Omental fat pad (tissue), 4 donors: ENCODE measurements at places on chromosomes 5 and 9. TPM values are rescaled to one million over a fixed set of nuclear protein-coding genes. Genes with fewer than 3 reads are reported as not detected.

DNA sequence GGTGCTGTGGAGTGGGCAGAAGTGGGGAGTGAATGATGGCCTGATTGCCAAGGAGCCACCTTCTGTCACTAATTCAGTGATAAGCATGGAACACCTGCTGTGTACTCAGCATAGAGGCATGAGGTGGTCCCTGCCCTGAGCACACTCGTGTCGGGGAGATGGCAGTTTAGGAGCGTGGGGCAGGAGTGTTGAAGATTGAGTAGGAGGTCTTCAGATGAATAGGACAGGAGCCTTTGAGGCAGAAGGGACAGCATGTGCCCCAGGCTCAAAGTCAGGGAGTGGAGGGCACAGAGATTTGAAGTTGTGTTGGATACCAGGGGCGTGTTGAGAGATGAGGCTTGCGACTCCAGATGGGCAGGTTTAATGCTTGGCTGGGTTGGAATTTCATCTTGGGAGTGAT is 55.0 kb downstream of the ZNF618 start:
- DNase-seq: no peak

DNA sequence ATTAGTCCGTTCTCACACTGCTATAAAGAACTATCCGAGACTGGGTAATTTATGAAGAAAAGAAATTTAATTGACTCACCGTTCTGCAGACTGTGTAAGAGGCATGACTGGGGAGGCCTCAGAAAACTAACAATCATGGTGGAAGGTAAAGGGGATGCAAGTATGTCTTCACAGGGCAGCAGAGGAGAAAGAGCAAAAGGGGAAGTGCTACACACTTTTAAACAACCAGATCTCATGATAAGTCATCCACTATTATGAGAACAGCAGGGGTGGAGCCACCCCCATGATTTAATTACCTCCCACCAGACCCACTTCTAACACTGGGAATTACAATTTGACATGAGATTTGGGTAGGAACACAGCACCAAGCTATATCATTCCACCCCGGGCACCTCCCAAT is 26.6 kb downstream of the FST start:
- DNase-seq: no peak

DNA sequence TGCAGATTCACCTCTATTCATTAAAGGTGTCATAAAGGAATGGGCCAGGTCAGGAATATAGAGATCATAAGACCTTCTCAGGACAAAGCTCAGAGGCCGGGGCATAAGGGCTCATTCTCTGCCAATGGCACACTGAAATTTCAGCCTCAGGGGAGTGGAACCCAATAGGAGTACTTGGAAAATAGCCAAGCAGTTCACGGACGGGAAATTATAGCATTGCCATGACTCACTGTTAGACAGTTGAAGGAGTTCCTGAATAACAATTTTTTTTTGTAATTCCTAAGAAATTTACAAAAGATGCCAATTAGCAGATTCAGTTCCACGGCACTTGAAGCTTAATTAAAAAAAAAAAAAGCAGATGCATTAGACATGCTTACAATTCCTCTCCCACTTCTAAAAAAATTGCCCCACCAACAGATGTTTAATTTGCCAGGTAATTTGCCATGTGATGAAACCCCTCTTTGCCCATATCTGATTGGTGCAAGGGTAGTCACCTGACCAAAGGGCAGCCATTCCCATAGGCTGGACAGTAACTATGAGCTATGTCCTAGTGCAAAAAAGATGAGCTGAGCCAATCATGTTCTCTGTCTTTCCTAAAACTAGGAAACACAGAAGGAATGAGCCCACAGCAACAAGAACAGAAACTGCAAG is 58.6 kb downstream of the PTCD2 start:
- peak; percentile 65 for DNase-seq

DNA sequence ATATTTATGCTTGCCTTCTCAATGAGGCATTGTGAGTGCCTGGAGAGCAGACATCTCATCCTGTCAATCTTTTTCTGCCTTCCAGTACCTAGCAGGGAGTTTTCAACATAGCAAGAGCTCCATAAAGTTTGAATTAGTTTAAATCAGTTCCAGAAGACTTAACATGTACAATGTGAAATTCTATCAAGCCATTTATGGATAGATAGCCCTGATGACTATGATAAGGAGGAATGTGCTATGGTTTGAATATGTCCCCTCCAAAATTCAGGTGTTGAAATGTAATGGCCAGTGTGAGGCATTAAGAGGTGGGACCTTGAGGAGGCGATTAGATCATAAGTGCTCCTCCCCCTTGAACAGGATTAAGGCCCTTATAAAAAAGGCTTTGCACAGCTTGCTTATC is 306.9 kb upstream of the SMARCA2 start:
- DNase-seq: no peak

GRCh38 chr5:111682121-111682520 is 74.9 kb downstream of the NREP start:
- DNase-seq: no peak

The BTNL3 gene
- not detected for total RNA-seq

The SLC45A2 gene
- 0.19 TPM for total RNA-seq

The ADAM19 gene
- 18.0 TPM for total RNA-seq

The NPR3 gene
- total RNA-seq: 7.6 TPM
